ENCODE measurements at places on chromosomes 6 and 20.

GRCh38 chr6:56328728-56329090 lies 81.3 kb upstream of the COL21A1 start:
- DNase-seq: no peak

DNA sequence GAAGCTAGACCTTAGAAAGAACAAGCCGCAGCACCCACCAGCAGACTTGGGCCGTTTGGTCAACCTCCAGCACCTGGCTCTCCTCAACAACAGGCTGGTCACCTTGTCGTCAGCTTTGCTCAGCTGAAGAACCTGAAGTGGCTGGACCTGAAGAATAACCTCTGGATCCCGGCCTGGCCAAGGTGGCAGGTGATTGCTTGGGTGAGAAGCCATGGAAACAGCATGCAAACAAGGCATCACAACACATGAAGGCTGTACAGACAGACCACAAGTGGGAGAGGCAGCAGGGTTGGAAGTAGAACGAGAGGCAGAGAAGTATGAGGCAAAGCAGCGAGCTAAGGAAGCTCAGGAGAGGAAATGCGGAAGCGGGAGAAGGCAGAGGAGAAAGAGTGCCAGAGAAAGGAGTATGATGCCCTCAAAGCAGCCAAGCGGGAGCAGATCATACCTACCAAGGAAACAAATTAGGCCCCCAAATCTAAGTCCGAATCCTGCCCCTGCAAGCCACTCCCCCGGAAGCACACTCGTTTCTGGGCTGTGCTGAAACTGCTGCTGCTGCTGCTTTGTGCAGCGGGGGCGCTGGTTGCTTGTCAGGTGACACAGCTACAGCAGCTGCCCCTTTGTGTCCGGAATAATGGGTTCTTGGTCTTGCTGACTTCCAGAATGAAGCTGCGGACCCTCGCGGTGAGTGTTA lies 121.6 kb upstream of the LGSN start:
- no peak for DNase-seq

GRCh38 chr6:145887969-145888368 lies 73.4 kb upstream of the FBXO30 start:
- DNase-seq: no peak

DNA sequence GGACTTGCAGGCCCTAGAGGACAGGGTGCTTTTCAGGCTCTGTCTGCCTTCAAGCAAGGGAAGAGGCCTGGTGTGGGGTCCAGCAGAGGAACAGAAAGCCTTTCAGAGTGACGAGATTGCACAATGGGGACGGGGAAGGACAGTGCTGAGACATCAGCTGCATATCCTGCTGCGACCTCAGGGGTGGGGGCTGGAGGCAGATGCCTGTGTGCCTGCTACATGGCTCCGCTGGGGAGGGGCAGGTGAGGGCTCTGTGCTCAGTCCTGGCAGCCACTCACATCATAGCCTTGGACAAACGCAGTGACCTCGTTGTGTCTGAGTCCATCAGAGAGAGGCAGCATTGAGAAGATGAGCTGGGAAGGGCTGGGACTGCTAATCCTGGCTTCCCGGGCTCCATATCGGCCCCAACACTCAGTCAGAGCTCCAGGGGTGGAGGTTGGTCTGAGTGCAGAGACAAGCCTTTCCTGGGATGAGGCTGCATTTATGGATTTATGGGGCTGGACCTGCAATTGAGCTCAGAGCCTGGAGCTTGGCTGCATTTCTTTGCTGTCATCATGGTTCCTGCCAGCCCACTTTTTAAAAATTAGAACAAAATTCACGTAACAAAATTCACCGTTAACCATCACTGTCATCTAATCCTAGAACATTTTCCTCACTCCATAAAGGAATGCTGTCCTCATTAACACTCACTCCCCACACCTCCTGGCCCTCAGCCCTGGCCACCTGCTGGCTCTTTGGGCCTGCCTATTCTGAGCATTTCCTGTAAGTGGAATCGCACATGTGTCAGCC lies 196.9 kb upstream of the SLC24A3 start:
- DNase-seq: no peak

GRCh38 chr6:85125526-85125925 lies 324.4 kb upstream of the NT5E start:
- DNase-seq: no peak

Measured in GM12878 (cell line).